ENCODE measurements at places on chromosomes 6 and 20.

GRCh38 chr6:96420294-96420693 lies 101.3 kb upstream of the UFL1 start:
- no peak for DNase-seq

GRCh38 chr6:80541886-80542285 lies 435.4 kb downstream of the BCKDHB start:
- no peak for DNase-seq

- no peak for DNase-seq
These were observed 24.1 kb downstream of the KIF25 start for GRCh38 chr6:168021581-168021980.

DNA sequence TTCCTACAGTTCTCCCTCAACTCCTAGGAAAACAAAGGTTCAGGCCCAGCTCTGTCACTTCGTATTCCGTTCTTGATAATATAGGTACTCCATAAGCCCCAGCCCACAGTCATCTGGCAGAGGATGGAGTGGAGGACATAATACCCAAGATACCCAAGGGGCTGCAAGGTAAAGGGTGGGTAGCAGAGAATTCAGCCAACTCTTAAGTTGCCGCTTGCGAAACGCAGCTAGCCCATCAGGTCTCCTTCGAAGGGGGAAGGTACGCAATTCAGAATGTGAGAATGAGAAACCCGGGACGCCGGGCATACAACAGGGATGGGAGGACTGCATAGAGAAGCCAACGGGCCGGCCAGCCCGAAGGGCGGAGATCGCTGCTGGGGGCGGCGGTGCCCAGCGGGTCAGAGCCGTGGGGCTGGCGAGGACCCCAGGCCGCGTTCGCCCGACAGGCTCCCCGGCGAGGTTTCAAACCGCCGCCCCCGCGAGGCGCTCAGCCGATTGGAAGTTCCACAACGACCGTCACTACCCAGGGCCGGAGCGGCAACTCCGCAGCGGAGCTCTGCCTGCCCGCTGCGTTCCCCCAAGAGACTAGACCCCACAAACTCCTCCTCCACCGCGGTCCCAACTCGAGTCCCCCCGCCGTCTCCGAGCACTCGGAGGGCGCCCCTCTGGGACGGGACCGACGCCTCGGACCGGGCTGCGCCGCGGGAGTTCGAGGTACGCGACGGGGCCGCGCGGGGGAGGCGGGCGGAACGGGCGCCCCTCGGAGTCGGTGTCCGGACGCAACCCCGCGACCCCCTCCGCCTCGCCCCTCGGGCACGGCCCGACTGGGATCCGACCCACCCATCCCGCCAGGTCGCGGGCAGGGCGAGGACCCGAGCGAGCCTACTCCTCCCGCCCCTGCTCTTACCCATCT lies 911 bp downstream of the CDK19 start:
- peak; percentile 62 for DNase-seq

DNA sequence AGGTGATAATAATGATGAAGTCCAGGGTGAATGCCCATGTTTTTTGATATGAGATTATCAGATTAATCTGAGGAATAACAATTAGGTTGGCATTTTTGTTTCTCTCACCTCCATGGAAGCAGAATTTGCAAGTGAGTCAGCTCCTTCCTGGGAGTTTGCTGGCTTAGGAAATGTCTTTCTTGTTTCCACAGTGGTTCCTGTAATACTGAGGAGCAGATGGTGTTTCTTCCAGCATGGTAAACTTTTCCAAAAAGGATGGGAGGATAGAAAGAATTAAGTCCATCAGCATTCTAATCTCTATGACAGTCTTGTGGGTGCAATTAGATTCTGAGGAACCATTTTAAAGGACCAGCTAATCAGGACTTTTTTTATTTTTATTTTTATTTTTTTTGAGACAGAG lies 40.5 kb downstream of the SNAP25 start:
- DNase-seq, result no peak

DNA sequence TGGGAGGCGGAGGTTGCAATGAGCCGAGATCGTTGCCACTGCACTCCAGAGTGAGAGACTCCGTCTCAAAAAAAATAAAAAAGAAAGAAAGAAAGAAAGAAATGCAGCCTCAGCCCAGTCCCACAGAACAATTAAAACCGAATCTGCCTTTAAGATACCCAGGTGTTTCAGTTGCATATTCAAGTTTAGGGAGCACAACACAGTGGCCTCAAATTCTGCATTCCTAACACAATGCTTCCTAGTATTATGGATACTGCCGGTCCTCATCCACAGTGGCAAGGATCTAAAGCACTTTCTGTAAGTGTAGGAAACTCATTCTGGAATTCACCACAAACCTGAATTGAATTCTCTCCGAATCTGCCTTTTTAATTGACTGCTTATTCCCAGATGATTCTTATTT lies 80.5 kb downstream of the TNFRSF21 start:
- no peak for DNase-seq

DNA sequence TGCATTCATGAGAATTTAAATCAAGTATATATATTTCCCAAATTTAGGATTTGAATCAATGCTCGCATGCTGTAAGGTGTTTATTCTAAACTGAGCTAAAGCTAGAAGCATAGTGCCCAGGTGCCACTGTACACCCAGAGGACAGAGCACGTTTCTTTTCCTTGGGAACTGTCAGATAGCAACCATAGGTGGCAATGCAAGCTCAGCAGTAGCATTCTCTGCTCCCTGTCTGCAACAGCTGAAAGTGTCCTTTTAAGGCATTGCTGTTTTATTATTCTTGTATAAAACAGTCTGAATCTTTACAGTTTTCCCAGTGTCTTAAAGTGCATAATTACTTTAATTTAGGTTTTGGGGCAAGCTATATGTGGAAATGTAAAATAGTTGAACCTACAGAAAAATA lies 443.4 kb upstream of the MMS22L start:
- DNase-seq, result no peak

- DNase-seq, result no peak
These were observed 188.8 kb downstream of the EDN1 start for GRCh38 chr6:12478921-12479320.

DNA sequence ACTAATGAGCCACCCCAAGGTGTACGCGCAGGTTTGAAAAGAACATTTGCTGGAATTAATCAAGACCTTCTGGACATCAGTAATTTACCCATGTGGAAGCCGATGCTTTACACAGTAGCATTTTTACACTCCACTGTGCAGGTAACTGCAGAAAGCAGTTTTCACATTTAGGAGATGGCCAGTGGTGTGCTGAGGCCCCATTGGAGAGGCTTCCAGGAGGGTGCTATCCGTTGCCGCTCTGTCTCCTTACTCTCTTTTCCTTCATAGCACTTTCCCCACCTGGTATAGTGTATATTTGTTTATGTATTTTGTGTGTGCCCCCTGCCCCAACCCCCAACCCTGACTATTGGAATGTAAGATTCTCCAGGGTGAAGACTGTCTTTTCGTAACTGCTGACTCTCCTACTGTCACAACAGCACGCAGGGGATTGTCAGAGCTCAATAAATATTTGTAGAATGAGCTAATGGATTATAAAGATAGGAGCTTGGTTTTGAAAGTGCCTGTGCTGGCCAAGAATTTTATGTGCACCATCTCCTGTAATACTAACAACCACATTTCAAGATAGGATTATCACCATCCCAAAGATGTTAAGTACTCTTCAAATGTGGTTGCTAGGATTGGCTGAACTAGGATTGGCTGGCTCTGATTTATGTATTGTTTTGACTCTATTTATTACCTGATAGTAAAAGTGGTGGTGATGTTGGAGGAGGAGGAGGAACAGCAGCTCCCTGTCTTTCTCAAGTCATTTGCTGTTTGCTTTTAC lies 74.0 kb upstream of the GLP1R start:
- no peak for DNase-seq

DNA sequence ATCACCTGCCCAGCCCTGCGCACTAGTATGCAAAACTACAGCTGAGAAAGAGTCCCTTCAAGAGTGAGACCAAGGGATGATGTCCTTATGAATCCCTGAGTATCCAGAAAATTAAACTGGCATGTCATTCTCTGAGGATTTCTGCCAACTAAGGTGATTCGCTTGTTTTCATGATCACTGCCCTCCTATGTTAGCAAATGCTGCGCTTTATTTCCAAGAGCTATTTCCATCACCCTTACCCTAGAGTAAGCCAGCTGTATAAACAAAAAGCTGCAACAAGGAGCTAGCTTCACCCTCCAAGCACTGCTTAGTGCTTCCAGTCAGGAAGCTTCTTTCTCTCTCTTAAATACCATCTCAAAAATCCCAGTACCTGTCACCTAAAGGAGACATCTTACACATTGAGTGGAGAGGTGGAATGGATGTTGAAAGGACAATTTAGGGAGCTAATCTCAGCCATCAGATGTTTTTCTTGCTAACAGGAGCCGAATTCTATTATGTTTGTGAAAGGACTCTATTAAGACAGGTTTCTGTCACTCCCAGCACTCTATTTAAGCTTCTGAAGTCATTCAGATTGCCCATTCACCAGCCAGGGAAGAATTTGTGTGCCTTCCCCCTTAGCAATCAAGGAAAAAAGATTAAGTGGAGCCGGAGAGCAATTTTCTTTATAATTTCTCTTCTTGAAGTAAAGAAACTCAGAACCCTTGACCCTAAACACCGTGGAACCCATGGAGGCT lies 322.2 kb downstream of the NRN1 start:
- no peak for DNase-seq

DNA sequence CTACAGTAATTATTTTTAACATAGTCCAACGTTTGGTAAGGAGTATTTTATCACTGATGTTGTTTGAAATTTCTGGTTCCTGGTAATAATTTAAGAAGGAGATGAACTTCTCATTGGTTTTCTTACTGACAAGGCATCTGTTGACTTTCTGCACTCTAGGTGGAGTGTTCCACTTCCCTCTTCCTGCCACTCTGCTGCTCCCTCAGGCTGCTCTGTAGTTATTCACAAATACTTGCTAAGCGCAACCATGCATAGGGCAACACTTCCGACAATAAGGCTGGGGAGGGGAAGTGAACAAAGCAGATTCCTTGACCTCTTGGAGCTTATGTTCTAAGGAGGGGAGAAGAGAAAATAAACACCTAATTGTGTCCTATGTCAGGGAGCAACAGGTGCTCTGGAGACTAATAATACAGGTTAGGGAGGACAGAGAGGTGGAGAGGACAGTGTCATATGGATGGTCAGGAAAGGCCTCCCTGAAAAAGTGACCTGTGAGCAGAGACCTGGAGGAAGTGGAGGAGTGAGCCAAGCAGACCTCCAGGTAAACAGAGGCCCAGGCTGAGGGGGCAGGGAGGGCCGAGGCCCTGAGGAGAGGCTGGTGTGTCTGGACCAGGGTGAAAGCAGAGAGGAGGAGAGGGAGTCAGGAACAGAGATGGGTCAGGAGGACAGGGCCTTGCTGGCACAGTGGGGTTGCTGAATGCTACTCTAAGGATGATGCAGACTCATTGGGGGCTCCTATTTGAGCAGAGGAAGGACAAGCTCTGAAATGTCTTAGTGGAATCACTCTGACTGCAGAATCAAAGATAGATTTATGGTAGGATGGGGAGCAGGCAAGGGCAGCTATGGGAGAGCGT lies 134.8 kb upstream of the SLC24A3 start:
- DNase-seq, result no peak

DNA sequence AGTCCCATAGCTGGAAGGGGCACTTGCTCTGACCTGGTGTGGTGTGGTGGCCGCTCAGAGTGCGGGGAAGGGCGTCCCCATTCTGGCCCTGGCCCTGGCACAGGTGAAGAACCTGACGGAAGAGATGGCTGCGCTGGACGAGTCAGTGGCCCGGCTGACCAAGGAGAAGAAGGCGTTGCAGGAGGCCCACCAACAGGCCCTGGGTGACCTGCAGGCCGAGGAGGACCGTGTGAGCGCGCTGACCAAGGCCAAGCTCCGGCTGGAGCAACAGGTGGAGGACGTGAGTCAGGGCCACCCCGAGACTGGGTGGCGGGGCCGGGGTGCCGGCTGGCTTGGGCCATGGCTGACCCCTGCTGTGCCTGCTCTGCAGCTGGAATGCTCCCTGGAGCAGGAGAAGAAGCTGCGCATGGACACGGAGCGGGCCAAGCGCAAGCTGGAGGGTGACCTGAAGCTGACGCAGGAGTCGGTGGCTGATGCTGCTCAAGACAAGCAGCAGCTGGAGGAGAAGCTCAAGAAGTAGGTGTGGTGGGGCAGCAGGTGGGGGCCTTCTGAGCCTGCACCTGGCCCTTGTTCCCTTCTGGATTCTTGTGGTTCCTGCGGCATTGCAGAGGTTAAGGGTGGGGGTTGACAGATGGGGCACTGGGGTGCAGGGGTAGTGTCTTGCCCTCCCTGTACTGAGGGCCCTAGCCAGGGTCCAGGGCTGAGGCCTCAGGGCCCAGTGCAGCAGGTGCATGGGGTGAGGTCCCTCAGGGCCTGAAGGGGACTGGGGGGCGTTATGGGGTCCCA lies 40.8 kb downstream of the MYH7B start:
- no peak for DNase-seq

GRCh38 chr6:166687070-166687878 lies 60.2 kb upstream of the RPS6KA2 start:
- no peak for DNase-seq

GRCh38 chr20:50341050-50341449 lies 150.4 kb downstream of the CEBPB start:
- DNase-seq, result no peak

DNA sequence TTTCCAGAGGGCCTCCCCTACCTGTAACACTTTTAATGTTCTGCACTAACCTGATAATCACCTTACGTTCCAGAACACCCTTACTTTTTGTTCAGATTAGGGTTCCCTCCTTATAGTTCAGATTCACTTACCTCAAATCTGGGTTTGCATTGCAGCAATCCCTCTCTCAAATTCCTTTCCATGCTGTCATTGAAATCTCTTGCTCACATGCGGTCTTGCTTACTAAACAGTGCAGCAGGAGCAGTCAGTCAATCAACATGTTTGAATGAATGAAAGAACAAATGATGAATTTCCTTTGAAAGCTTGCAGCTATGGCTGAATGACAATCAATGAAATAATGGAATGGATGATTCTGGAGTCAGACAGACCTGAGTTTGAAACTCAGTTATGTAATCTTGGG lies 200.1 kb downstream of the HIVEP2 start:
- no peak for DNase-seq

- peak; percentile 77 for DNase-seq
These were observed at the start of gene OGFRL1 for GRCh38 chr6:71288228-71289038. Gene OGFRL1, plus strand, starts transcription at chr6:71288811. Its CDS starts 126 bp downstream, at chr6:71288937.

DNA sequence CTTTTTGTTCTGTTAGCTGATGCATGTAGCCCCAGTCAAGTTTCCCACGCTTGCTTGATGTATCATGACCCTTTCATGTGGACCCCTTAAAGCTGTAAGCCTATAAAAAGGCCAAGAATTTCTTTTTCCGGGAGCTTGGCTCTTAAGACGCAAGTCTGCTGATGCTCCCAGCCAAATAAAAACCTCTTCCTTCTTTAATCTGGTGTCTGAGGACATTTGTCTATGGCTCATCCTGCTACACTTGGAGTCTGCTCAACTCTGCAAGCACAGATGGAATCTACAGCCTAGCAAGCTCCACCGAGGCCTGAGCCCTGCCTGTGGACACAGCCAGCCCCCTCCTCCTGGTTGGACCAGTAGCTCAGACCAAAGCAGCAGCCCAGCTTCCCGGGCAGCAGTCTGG lies 3.4 kb downstream of the CST2 start:
- DNase-seq, result no peak

GRCh38 chr20:39268981-39269461 lies 306.9 kb downstream of the DHX35 start:
- DNase-seq, result peak; percentile 56

DNA sequence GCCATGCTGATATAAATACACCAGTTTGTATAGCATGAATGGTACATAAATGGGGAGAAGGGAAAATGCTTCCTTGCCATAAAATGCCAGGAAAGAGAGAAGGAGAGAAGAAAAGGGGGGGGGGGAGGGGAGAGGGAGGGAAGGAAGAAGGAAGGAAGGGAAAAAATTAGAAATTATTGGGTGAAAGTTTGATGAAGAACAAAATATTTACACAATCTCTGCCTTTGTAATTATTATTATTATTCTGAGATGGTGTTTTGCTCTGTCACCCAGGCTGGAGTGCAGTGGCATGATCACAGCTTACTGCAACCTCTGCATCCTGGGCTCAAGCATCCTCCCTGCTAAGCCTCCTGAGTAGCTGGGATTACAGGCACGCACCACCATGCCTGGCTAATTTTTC lies 10.2 kb upstream of the ZDHHC14 start:
- DNase-seq, result no peak
